MG63 (cell line): ENCODE measurements at places on chromosomes 2 and 18. TPM values are rescaled to one million over a fixed set of nuclear protein-coding genes. Genes with fewer than 3 reads are reported as not detected.
A peak's percentile ranks its signal among the peaks of the same experiment; 100 is the strongest.

- no peak for DNase-seq
These were observed 123.2 kb downstream of the OLA1 start for GRCh38 chr2:174125090-174125489.

DNA sequence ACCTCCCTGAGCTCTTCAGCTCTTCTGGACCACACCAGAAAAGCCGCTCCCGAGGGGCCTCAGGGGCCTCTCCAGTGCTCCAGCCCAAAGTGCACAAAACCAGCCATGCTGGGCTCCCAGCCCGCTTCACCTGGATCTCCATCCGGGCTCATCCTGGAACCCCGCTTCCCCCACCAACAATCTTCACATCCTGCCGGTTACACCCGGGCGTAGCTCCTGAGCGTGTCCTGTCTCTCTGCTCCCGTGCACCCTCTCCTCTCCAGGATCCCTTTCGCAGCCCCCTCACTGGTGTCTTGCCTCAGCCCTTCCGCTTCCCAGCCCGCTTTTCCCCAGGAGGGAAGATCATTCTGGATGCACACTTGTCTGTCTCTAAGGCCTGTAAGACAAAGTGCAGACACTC is 123.7 kb upstream of the GLI2 start:
- no peak for DNase-seq

- DNase-seq: no peak
These were observed 111.5 kb upstream of the THSD7B start for GRCh38 chr2:136653861-136654260.

The PSMA8 gene
- total RNA-seq: 0.23 TPM in 1 of 2 replicates, not detected in the other

GRCh38 chr18:70469916-70470315 is 181.1 kb downstream of the SOCS6 start:
- DNase-seq: peak; percentile 69

The COL4A3 gene
- 0.20 TPM in 1 of 2 replicates, not detected in the other for total RNA-seq

GRCh38 chr2:121101093-121101715 is 183.8 kb downstream of the TFCP2L1 start:
- DNase-seq: no peak
